ENCODE measurements at places on chromosomes 6 and 20.

GRCh38 chr6:133456944-133457343 lies 215.8 kb downstream of the EYA4 start:
- DNase-seq, result no peak

GRCh38 chr6:125828476-125829039 lies 37.8 kb downstream of the NCOA7 start:
- DNase-seq, result no peak

GRCh38 chr6:52972989-52973388 lies 22.1 kb downstream of the GSTA4 start:
- DNase-seq, result no peak

DNA sequence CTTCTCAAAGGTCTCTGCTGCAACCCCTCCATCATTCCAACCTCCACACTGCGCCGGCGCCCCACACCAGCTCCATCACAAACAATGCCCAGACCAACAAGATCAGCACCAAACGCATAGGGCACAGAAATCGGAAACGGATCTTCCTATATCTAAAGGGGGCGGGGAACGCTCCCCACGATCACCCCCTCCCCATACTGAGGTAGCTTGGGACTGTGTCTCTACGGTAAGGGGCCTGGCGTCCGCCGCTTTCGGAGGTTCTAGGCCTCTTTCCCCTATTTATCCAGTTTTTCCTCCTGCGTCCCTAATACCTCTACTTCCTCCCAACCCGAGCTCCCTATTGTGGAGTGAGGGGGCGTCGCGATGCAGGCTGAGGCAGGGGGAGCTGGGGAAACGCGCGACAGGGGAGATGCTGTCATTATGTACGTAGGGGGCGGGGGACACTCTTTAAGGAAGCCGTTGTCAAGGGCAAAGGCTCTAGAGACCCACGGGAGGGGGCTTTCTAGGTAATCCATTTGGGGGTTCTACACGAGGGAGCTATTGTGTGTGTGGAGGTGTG lies 909 bp downstream of the DNAAF9 start:
- DNase-seq, result no peak

DNA sequence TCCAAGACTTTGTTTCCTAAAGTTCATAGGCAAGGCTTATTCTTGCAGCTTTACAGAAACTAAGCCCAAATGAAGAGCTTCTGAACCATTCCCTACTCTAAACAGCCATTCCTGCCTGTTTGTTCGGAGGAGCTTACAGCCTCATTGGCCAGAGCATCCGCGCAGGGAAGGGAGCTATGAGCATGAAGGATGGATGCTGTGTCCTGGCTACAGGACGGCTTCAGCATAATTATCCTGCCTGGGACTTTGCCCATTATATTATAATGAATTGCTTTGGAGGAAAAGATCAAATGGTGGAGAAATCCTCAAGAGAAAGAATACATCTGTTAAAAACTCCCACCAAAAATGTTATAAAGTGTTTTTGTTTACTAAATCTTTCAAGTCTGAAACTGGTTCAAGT lies 378.2 kb upstream of the BTBD3 start:
- no peak for DNase-seq

GRCh38 chr20:41509316-41510200 lies 108.6 kb downstream of the CHD6 start:
- DNase-seq, result no peak
